ENCODE measurements at places on chromosomes 5 and 9.

GRCh38 chr9:33453999-33454660 is 6.7 kb upstream of the AQP3 start:
- DNase-seq = no peak

DNA sequence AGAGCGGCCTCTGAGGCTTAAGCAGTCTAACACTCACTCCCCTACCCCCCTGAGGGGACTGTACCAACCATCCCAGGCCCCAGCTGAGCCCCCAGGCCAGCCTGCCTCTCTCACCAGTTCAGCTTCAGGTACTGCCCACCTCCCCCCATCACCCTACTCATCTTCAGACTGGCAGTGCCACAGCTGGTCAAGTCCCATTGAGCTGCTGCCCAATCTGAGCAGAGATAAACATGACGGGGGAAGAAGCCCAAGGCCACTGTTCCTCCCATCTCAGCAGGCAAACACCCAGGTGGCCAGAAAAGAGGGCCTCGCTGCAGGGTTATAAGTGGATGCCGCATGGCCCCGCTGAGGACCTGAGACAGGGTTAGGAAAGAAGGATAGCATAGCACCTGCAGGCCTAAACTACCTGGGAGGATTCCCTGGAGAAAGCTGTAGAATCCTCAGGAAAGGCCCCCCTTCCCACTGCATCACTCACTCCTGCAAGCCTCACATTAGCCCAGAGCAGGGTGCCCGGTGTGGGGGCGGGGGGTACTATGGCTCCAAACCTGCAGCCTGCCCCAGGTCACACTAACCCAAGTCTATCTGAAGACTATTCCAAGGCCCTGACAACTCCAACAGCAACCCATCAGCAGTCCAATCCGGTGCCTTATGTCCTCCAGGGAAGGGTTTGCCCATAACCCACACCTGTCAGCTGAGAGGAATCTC is 3.6 kb downstream of the B4GALT1 start:
- no peak for DNase-seq

DNA sequence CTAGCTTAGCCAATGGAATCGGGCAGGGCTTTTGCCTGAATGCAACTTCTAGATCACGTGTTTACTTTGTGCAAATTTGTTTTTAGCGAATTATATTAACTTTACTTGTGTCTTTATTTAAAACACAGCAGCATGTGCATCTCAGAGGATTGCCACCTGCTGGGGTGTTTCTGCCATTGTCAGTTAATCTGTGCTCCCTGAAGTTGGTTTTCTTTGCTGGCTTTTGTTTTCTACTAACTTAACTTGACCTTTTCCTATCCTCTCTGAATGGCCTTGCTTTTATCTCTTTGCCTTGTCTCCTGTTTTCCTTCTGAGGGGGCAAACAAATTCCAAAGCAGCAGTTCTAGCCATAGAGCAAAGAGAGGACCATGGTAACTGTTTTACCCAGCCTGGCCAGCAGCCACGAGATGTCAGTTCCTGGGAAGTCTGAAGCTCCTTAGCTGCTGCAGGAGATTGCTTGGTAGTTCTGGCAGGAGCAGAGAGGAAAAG is 67.6 kb downstream of the ARHGEF28 start:
- no peak for DNase-seq

DNA sequence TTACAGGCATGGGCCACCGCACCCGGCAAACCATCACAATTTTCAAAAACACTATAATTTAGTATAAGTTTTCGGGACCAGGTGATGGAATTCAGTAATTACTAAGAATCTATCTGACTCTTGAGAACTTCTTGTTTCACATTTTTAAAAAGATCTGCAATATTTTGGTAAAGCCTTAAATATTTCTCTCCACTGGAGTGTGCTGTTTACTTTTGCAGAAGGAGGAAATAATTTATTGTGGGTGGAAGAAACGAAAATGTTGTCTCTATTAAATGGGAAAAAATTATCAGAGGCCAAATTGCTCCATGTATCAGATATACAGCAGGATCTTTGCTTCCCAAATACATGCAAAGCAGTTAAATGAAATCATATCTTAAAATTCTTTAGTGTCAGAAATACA is 566.8 kb upstream of the CYLC2 start:
- no peak for DNase-seq

GRCh38 chr5:154824070-154824469 is 26.3 kb downstream of the FAXDC2 start:
- DNase-seq = no peak

DNA sequence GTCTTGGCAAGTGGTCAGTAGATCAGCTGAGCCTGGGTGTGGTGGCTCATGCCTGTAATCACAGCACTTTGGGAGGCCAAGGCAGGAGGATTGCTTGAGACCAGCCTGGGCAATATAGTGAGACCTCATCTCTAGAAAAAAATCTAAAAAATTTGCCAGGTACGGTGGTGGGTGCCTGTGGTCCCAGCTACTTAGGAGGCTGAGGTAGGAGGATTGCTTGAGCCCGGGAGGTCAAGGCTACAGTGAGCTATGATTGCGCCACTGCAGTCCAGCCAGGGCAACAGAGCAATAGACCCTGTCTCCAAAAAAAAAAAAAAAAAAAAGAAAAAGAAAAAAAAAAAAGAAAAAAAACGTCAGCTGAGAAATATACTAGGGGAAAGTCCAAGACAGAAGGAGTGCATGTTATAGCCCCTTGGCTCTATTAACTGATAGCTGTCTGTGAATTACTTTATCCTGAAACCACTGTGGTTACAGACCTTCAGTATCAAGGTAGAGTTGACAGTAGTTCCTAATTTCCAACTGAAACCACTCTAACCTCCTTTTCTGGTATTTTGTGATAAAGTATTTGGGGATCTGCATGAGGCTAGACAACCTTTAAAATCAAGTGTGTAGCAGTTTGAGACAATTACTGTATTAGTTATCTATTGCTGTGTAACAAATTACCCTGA is 2.3 kb upstream of the INIP start:
- no peak for DNase-seq

GRCh38 chr5:16050414-16050813 is 129.2 kb downstream of the MARCHF11 start:
- DNase-seq = no peak

- no peak for DNase-seq
Measured at GRCh38 chr9:105021917-105022316, 94.0 kb upstream of the ABCA1 start.

DNA sequence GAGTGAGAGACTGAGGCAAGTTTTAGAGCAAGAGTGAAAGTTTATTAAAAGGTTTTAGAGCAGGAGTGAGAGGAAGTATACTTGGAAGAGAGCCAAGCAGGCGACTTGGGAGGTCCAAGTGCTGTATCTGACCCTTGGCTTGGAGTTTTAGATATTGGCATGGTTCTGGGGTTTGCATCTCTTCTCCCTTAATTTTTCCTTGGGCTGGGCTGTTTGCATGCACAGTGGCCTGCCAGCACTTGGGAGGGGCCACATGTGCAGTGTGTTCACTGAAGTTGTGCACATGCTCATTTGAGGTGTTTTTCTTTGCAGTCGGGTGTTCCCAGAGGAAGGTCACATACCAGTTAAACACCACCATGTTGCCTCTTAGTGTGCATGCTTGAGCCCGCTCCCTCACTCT is 464.1 kb downstream of the DMRT2 start:
- DNase-seq = no peak

DNA sequence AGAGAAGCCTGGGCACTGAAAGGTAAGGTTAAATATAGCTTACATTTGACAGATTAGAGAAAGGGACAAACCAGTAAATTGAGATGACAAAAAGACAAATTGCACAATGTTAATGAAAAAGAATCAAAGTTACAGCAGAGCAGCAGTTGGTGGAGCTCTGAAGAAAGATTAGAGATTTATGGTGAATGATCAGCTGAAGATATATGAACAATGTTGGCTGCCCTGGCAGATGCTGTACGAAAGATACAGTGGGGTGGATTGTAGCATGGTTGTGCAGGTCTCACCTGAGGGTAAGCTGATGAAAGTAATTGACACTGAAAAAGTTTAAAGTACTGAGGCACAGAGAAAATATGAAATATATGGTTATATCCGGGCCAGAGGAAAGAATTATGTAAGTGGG is 492.1 kb downstream of the ARHGEF28 start:
- DNase-seq = no peak

GRCh38 chr9:127170652-127171051 is 48.2 kb upstream of the ANGPTL2 start:
- no peak for DNase-seq

DNA sequence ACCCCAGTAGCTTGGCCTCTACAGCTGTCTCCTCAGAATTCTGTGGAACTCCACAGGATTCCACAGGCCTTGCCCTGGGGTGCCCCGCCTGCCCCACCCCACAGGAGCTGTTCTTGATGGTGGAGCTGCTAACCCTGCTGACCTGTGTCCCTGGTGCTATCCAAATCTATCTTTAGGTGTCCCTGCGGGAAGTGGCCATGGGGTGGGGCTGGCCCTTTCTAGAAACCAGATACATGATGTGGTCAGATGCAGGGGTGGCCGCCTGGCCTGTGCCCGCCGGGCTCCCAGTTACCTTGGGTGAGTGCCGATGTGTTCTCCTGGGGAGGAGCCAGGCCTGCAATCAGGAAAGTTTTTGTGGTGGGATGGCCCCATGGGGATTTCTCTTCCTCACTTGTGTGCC is 34.2 kb downstream of the WNK2 start:
- DNase-seq = no peak

DNA sequence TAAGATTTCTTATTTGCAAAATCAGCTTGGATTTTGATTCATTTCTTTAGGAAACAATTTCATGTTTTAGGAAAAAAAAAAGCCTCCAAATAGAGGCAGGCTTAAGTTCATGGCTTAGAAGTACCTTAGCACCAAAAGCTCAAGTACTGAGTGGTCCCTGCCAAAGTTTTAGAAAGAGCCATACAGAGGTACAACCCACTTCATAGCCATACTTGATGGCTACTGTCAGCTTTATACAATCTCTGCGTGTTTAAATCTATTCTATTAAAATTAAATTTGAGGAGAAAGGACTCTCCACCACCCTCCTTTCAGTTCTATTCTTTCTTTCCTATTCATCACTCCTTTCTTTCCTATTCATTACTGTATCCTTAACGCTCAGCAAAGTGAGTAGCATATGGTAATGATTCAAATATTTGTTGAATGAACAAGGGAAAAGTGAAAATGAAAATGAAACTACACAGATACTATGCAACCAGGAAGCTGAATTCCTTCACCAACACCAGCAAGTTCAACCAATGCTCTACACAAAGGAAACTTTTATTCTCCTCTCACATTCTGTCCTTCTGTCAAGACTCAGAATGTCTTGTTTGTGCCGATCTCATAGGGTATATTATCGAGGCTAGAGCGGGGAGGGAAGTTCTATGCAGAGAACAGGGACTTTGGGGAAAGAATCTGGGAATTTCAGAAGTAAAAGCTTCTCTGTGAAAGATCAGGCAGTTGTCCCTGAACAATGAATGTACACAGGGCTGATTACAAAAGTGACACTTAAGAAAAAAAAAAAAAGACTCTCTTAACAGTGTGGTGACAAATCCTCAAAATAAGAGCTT is 138.6 kb upstream of the SPEF2 start:
- DNase-seq = no peak

GRCh38 chr5:22051881-22052280 is 801.3 kb downstream of the CDH12 start:
- no peak for DNase-seq

DNA sequence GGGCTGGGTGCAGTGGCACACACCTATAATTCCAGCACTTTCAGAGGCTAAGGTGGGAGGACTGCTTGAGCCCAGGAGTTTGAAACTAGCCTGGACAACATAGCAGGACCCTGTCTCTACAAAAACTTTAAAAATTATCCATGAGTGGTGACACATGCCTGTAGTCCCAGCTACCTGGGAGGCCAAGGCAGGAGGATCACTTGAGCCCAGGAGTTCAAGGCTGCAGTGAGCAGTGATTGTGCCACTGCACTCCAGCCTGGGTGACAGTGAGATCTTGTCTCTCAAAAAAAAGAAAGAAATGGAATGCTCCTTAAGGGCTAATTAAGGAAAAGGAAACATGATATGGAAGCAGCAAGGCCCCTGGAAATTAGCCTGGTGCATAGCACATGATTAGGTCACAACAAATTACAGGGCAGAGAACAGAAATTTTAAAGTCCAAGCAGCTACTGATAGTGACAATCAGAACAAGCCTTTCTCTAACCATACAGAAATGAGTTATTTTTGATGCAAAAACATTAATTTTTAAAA is 19.5 kb downstream of the ANKH start:
- DNase-seq = no peak

DNA sequence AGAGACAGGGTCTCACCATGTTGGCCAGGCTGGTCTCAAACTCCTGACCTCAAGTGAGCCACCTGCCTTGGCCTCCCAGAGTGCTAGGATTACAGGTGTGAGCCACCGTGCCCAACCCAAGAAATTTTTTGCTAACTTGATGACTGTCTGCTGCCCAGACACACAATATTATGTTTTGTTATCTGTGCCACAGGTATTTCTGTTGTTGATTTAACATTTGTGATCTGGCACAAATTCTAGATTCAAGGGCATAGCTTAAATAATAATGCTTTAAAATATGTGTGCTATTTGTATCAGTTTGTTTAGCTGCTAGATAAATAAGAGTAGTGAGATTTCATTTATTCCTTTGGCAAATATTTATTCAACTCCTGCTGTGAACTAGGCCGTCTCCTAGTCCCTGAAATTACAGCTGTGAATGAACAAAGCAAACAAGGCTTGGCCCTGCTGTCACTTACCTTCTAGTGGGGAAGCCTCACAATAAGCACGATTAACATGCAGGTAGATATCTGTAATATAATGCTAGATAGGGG is 35.3 kb downstream of the GAPVD1 start:
- no peak for DNase-seq

DNA sequence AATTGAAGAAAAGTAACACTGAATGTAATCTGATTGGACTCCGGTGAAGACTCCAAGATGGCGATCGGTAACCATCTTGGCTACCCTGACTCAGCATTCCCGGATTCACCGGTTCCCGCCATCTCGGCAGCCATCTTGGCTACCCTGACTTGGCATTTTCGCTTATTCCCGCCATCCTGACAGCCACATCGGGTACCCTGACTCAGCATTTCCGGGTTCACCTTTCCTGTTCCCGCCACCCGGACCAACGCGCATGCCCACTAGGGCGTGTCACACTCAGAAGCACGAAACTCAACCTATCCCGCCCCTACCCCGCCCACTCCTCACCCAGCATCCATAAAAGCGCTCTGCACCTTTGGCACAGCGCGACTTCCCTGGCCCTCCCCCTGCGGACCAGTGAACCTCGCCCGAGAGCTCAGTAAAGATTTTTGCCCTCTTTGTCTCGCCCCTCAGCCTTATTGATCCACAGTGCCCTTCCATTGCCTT is 17.2 kb downstream of the SPTLC1 start:
- DNase-seq = peak; percentile 12

- no peak for DNase-seq
Measured at GRCh38 chr9:3993773-3994172, 306.1 kb downstream of the GLIS3 start.
